Bone marrow (tissue), 2 donors: ENCODE measurements at places on chromosomes 4 and X.

- no peak for DNase-seq
These were observed 1568.9 kb upstream of the PABPC4L start for GRCh38 chr4:135770505-135770904.

GRCh38 chr4:93313197-93313596 lies 515.4 kb upstream of the ATOH1 start:
- DNase-seq: no peak

- no peak for DNase-seq
These were observed 19.2 kb downstream of the MED28 start for GRCh38 chr4:17633600-17633999.

DNA sequence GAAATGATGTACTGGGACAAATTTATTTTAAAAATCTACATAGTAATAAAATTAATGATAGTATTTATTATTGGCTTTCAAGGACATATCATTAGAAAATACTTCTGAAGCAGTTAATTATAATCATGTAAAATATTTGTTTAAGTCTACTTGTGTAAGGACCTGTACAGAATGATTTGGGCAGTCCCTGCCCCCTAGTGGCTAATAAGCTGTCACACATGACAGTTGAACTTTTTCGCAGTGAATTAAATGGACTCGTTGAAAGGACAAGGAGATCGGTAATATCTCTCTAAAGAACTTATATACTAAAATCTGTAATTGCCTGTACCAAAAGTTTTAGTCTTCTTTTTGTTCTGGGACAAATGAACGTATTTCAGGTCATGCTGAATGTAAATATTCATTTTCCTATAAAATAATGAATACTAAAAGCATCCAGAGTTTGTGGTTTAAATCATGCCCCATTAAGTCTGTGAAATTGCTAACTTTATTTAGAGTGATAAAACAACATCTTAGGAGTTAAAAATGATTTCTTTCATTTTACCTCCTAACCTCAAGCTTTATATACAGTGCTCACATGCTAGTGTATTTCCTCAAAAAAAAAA lies 13.6 kb downstream of the EXOC1 start:
- DNase-seq: no peak

- DNase-seq: no peak
These were observed 23.1 kb upstream of the PWWP3B start for GRCh38 chrX:106144755-106145639.

- DNase-seq: peak; percentile 24
These were observed 741.6 kb downstream of the TRAM1L1 start for GRCh38 chr4:116343809-116344208.

GRCh38 chr4:18406264-18406663 lies 384.7 kb upstream of the LCORL start:
- no peak for DNase-seq

- no peak for DNase-seq
These were observed 886 bp upstream of the WWC2 start for GRCh38 chr4:183098019-183098722.

- no peak for DNase-seq
These were observed 198.3 kb upstream of the GYPA start for GRCh38 chr4:144338834-144339233.

DNA sequence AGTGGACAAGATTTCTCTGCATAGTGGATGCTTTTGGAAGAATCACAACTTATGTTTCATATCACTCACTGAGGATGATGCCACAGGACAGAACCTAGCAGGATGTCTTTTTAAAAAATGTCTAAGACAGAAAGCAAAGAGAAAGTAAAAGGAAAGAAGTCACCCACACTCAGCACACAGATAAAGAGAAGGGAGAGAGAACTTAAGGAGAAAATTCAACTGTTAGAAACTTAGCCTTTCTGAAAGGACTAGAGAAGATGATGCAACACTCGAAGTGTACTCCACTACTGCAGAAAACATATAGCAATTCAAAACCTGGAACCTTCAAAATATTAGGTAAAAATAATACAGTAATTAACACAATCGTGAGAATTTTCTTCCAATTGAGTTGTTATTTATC lies 52.8 kb upstream of the STK26 start:
- DNase-seq: no peak

- DNase-seq: no peak
These were observed 3.0 kb downstream of the MEPE start for GRCh38 chr4:87835743-87836142.

DNA sequence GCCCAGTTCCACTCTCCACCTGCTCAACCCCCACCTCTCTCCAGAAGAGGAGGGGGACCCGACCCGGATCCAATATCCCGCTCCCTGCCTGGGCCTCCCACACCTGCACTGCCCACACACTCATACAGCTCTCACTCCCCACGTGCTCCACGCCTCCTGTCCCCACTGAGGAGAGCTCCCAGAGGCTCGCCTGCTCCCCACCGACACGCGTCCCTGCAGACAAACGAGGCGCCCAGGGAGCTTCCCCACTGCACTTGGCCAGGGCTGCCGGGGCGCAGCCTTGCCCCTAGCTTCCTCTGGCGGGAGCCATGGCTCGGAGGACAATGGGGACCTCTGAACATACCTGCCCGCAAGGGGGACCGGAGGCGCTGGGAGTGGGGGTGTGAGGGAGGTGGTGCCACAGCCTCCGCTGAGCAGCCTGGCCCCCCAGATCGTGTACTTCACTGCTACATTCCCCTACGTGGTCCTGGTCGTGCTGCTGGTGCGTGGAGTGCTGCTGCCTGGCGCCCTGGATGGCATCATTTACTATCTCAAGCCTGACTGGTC lies 5.0 kb downstream of the SLC6A8 start:
- DNase-seq: no peak

DNA sequence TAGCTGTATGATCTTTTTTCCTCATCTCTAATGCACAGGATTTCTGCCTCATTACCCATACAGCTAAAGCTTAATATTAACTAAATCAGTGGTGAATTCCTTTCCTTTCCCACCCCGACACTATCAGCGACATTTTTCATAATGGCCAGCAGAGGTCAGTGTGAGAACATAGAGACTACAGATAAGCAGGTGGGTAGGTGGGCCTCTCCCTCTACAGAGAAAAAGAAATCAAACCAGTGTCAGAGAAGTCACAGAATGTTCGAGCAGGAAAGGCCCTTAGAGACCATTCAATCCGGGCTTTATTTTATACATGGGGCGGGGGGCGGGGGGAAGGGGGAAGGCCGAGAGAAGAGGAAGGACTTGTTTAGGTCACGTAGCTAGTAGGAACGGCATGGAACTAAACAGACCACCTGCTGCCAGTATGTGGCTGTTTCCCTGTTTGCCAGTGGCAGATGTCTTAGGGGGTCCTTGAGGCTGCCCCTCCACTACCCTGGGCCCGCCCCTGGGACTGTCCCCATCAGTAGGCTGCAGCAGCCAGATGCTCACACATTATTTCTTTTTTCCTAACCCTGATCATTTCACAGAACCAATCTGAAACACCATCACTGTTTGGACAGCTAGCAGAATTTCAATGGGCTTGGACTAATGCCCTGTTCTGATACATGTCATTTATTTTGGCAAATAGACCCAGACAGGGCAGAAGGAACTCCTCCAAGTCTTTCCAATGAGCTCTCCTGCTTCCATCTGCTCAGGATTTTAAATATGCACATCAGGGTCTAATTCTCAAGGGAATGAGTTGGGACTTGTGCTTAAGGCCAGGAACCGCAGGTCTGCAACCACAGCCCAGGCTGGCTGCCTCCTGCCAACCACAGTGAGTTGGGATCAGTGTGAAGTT lies 133.4 kb downstream of the ATG4A start:
- DNase-seq: peak; percentile 4

- peak; percentile 89 for DNase-seq
These were observed 318.6 kb downstream of the OPHN1 start for GRCh38 chrX:68114573-68115129.

DNA sequence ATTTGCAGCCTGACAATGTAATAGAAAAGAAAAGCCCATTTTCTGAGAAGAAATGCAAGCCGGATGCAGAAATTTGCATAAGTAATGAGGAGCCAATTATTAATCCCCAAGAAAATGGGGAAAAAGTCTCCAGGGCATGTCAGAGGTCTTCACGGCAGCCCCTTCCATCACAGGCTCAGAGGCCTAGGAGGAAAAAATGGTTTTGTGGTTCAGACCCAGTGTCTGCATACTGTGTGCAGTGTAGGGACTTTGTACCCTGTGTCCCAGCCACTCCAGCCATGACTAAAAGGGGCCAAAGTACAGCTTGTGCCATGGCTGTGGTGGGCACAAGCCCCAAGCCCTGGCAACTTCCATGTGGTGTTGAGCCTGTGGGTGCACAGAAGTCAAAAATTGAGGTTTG lies 92.2 kb downstream of the SH3BGRL start:
- DNase-seq: no peak

GRCh38 chr4:115424852-115425251 lies 311.4 kb upstream of the NDST4 start:
- DNase-seq: no peak

GRCh38 chrX:150167482-150168324 lies 195.4 kb upstream of the MAMLD1 start:
- no peak for DNase-seq

GRCh38 chr4:88166608-88167007 lies 8.2 kb upstream of the ABCG2 start:
- no peak for DNase-seq

- no peak for DNase-seq
These were observed 88.8 kb upstream of the ESX1 start for GRCh38 chrX:104343428-104344129.

GRCh38 chr4:108107729-108108382 lies 60.9 kb downstream of the LEF1 start:
- no peak for DNase-seq

GRCh38 chr4:11423465-11423864 lies 5.2 kb downstream of the HS3ST1 start:
- DNase-seq: no peak

- DNase-seq: no peak
These were observed 1.4 kb downstream of the SEPSECS start for GRCh38 chr4:25158817-25159216.

- DNase-seq: no peak
These were observed 52.7 kb downstream of the ACOX3 start for GRCh38 chr4:8387615-8388527.

GRCh38 chrX:298993-299392 lies 17.8 kb downstream of the PLCXD1 start:
- no peak for DNase-seq

- DNase-seq: no peak
These were observed 713.5 kb upstream of the GRID2 start for GRCh38 chr4:91590260-91590659.

GRCh38 chrX:13463608-13464007 lies 105.8 kb upstream of the EGFL6 start:
- peak; percentile 77 for DNase-seq

DNA sequence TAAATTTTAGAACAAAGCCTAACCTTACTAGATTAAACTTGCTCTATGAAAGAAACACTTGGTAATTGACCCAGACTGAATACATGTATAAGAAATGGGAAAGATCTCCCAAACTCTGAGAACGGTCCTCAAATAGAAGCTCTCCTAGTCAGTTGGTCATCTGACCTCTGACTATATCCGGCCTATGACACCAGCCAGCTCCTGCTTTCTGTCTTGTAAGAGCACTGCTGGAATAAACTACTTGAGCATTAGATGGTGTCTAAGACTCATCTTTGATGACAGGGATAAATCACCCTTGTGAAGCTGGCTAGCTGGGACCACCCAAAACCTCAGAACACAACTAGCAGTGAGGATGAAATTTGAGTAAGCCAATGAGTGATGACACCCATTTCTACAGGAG lies 24.2 kb downstream of the LRIT3 start:
- no peak for DNase-seq

GRCh38 chr4:113981591-113981990 lies 2.1 kb upstream of the ARSJ start:
- no peak for DNase-seq

DNA sequence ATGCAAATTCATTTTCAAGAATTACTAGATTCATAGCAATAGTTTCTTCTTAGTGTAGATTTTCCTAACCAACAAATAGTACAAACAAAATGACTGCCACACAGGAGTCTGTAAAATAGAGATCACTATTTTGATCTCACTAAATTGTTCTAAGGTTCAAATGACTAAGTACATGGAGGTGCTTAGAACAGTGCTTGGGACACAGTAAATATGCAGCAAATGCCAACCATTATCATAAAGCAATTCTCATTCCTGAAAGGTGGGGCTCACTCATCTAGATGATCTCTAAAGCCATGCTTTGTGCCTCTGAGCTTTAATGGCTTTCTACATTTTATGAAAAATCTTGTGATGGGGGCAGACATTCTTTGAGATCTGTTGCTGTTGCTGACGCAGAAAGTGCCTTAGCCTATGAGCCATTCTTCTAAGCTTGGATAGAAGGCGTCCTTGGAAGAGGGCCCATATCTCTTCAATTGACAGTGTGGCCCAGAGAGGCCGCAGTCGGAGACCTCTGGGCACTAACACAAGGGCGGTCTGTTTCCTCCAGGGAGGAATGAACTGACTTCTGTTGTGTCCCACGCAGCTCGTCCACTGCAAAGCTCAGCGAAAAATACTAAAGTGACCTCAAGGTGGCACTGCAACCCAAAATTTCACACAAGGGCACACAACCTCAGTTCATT lies 23.5 kb downstream of the TLR10 start:
- DNase-seq: no peak

DNA sequence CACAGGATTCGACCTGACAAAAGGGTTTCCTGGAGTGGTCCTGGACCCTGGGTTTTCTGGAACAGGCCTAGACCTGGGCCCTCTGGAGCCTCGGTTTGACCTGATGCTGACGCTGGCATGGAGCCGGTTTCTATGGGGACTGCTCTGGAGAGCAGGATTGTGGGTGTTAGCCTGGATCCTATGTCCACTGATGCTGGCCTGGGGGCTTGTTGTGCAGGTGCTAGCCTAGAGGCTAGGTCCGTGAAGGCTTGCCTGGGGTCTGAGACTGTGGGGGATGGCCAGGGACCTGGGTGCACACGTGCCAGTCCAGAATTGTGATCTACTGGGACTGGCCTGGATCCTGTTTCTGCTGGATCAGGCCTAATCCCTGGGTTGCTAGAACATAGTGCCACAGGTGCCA lies 173.1 kb downstream of the TMEM47 start:
- no peak for DNase-seq

GRCh38 chr4:120841580-120841979 lies 80.9 kb downstream of the PRDM5 start:
- DNase-seq: no peak

- no peak for DNase-seq
These were observed 36.9 kb downstream of the PDLIM5 start for GRCh38 chr4:94488670-94489069.

- DNase-seq: no peak
These were observed 345.9 kb downstream of the ADGRL3 start for GRCh38 chr4:61545902-61546480.

DNA sequence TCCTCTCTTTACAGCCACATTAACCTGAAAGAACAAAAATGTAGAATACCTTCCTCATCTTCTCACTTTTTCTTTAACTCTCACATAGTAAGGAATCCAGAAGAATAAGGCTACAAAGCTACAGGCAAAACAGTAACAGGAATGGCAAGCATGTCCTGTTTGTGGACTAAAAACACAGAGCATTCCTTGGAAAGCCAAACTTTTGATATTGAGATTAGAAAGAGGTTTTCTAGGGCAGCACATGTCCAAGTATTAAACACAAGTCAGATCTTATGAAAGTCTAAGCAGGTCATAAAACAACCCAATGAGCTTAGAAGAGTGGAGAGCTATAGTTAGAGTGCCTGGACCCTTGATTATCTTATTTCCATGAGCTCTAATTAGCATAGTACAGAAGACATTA lies 58.2 kb upstream of the FAM9C start:
- DNase-seq: no peak
